NCI-H2081 (cell line): ENCODE measurements at places on chromosomes 5 and 9.
A peak's percentile ranks its signal among the peaks of the same experiment; 100 is the strongest.

DNA sequence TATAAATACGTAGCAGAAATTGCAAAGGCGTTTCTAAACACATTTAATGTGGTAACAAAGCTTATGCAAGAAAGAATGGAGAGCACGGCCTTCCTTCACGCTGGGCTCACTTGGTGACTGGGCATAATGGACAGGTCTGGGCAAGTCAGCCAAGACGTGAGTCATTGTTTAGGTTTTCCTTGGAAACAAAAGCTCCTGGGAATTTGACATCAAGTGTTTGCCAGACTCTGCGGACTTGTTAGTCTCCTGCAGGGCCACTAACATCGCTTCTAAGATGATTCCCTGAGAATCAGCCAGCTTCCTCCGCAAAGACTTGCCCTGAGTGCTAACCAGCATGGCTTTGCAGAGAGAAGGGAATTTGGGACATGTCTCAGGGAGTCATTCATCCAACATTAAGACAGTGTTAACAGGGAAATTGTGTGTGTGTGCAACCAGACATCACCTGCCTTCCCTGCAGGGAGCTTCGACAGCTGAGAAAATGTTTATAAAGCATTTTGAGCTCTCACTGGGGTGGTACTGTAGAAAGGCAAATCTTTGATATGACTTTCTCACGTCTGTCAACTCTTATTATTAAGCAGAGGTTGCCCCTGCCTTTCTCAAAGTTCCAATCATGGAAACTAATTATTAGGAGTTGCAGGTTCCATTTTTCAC is 182.5 kb downstream of the NTRK2 start:
- DNase-seq = peak; percentile 60

DNA sequence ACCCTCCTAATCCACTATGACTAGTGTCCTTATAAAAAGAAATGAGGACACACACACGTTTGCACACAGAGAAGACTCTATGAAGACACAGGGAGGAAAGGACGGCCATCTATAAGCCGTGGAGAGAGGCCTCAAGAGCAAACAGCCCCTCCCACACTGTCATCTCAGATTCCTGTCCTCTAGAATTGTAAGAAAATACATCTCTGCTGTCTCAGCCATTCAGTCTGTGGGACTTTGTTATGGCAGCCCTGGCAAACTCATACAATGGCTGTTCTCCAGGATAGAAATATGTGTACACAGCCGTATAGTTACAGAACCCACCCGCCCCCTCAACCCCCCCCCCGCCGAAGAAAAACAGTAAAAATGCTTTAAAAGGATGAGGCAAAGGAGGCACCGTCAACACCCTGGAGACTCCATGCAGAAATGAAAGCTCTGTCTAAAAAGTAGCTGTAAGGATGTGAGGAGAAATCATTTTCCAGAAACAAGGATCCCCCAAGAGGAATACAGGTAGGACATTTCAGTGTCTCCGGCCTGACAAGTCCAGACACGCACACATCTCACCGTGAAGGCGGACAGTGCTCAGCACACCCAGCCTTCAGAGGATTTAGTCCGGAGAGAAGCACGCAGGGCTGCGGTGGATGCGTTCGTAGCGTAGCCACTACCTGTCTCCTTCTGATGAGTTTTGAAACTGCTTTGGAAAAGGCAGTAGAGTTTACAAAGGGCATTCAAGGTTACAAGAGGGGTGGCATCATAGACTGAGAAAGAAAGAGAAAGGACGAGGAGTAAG is 110.8 kb upstream of the ERCC6L2 start:
- DNase-seq = peak; percentile 20

- no peak for DNase-seq
These were observed 26.7 kb upstream of the FCN1 start for GRCh38 chr9:134944351-134944802.

DNA sequence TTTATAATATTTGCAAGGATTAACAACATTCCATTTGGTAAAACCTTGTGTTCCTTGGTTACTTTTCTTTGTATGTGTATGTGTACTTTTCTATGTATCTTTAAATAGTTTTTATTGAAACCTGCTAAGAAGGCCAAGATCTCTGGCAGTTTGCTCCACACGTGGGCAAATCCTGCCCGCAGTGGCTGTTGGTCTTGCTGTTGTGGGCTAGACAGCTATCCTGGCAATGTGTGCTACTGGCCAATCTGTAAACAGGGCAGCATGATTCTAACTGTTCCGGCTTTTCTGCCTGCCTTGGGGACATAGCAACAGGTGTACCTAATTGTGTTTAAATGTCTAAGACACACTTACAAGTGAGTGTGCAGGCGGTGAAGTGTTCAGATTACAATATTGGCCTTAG is 286.6 kb downstream of the RFX3 start:
- DNase-seq = no peak

GRCh38 chr9:87770616-87771315 is 44.8 kb downstream of the CTSL start:
- DNase-seq = no peak

GRCh38 chr9:95336281-95336680 is 18.8 kb upstream of the FANCC start:
- DNase-seq = no peak

DNA sequence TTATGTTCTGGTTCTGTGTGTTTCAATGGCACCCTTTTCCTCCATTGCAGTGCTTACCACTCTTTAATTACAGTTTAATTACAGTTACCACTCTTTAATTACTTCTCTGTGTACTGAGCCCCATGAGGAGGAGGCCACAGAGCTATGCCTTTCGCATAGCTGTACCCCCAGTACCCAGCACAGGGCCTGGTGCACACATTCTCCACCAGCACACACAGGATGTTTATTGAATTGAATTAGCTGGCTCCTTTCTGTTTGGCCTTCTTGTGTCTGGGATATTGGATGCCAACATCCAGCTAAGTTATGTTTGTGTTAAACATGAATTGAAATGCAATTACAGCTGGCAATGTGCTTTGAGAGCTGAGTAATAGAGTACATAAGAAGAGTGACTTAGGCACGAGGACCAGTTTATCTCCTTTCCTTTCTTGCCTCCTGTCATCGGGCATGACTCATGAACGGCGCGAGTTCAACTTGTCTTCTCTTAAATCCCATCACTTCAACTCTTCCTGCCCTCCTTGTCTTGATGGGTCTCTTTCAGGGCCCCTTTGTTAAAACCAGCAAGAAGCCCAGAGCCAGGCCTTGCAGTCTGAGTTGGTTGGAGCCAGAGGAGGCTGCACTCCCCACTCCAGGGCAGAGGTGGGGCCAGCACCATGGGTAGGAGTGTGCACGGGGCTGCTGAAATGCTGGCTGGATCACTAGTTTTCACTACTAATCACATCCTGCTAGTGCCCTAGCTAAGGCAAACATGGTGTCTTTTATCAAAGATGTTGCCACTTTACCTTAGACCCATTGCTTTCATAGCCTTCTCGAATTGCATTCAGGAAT is 37.4 kb downstream of the MVB12B start:
- DNase-seq = no peak

GRCh38 chr5:178808886-178809285 is 50.9 kb upstream of the ZNF354B start:
- no peak for DNase-seq

- DNase-seq = no peak
These were observed 42.0 kb upstream of the ADRA1B start for GRCh38 chr5:159874263-159874662.

DNA sequence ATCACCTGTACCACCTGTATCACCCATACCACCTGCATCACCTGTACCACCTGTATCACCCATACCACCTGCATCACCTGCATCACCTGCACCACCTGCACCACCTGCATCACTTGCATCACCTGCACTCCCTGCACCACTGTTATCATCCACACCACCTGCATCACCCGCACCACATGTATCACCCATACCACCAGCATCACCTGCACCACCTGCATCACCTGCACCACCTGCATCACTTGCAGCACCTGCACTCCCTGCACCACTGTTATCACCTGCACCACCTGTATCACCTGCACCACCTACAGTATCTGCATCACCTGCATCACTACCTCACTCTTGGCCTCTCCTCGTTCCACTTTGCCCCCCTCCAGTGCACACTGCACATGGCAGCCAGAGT is 63.2 kb upstream of the CKMT2 start:
- DNase-seq = no peak

DNA sequence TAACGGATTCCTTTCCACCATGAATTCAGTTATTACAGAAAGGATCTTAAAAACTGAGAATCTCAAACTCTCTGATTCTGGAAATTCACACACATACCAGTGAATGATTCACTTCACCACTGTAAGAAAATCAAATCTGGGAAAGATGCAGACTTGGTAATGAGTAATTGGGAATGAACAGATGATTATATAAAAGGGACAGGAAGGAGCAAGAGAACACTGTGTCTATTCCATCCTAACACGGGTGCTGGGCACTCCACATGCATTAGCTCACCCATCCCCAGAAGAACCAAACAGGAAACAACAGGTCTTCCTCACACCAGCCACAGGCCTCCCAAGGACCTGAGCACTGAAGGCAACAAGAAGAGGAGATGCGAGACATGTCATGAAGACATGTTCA is 74.8 kb upstream of the ZNF622 start:
- DNase-seq = no peak

DNA sequence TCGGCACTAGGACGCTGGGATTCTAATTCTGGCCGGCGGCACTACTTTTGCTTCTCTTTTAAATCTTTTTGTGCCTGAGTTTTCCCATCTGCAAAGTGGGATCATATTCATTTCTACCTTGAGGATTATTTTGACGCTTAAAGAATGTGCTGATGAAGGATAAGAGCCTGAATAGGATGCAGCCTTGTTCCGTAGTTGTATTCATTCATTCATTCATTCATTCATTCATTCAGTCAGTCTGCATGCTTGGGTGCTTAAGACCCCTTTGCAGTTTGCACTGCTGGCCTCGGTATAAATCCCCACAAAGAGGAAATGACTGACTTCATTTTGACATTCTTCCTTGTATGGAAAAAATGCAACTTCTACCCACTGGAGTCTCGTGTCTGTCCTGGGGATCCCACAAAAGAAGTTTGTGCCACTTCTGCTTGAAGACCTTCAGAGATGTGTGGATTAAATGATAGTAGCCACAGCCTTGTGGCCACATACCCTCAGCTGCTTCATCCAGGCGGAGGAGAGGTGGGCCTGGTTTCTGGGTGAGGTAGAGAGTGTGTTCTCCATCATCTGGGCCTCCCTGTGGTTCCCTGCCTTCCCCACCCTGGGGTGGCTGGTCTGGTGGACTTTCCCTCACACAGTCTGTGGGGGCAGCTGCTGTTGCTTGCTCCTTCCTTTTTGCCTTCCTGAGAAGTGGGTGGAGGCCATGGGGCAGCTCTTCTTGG is 62.6 kb downstream of the PPARGC1B start:
- DNase-seq = no peak

- no peak for DNase-seq
These were observed 16.2 kb downstream of the PRLR start for GRCh38 chr5:35214051-35214450.

- no peak for DNase-seq
These were observed 4.5 kb downstream of the ST6GALNAC4 start for GRCh38 chr9:127912296-127912695.

GRCh38 chr9:108559432-108559831 is 296.4 kb downstream of the ACTL7B start:
- DNase-seq = no peak

GRCh38 chr5:94849821-94850736 is 231.6 kb downstream of the SLF1 start:
- peak; percentile 19 for DNase-seq

DNA sequence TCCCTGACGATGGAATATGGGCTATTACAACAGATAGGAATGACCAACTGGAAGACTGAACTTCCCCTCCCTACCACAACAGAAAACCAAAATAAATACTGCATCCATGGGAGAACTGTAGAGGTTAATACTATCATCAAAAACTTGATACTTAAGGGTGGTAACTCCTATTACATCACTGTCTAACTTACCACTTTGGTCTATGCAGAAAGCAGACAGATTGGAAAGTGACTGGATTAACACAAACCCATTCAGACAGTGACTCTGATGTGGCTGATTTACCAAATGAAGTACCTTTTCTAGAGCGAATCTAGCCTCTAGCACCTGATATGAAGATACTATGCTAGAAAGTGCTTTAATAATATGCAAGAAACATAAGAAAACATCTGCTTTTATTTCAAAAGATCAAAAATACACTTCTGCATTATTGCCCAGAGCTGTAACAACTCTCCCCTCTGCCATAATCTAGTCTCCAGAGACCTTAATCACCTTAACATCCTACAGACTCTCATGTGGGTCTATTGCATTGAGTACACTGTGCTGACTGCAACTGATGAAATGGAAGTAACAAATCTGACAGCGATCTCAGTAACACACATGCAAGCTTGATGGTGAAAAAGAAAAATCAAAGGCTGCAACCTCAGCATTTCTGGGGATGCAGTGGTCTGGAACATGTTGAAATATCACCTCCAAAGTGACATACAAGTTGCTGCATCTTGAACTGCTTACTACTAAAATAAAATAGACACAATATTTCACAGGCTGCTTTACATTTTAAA is 62.7 kb downstream of the EPB41L4A start:
- no peak for DNase-seq

GRCh38 chr9:129143031-129143927 is 32.1 kb downstream of the PTPA start:
- DNase-seq = peak; percentile 44

- no peak for DNase-seq
These were observed 306.8 kb upstream of the NMUR2 start for GRCh38 chr5:152711801-152712388.

- no peak for DNase-seq
These were observed 15.2 kb downstream of the TMEFF1 start for GRCh38 chr9:100488177-100488576.

DNA sequence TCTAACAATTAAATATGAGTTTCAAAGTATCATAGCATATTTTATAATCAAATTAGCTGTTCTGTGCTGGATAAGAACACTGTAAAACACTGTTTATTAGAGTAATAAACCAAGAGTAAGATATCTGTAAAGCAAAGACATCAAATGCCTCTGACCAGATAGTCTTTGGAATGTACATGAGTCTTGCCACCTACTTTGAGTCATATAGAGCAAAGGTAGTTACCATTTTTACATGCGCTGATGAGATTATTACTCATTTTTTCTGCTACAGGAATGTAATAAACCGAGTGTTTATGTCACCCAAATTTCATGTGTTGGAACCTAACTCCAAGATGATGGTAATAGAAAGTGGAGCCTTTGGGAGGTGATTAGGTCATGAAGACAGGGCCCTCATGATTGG is 654.5 kb downstream of the CETN3 start:
- DNase-seq = no peak

- DNase-seq = no peak
These were observed 20.9 kb upstream of the PRUNE2 start for GRCh38 chr9:76926846-76927245.

DNA sequence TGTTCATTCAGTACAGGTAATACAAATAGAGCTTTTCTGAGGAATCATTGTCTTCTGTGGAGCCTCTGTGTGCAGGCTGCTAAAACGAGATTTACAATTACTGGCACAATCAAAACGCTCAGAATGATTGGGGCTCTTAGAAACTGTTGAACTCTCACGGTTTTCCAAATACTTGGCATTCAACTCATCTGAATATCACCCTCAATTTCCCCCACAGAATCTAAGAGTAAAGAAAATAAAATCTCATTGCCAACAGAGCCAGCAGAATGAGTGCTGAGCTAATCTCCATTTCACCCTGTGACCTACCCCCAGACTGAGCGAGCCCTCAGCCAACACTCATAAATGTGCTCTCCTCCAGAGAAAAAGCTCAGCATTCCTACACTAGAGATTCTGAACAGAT is 35.3 kb upstream of the TMED7 start:
- DNase-seq = no peak

- no peak for DNase-seq
These were observed 8.3 kb downstream of the BTF3 start for GRCh38 chr5:73506459-73506955.
